Cardiac atrium fibroblast (primary cell): ENCODE measurements at places on chromosomes 4 and X. TPM values are rescaled to one million over a fixed set of nuclear protein-coding genes. Genes with fewer than 3 reads are reported as not detected.

The MAGEA8 gene
- not detected in 2 replicates for total RNA-seq

The BRS3 gene
- not detected in 2 replicates for total RNA-seq

The DCAF4L1 gene
- total RNA-seq: under 0.01 TPM in 1 of 2 replicates, not detected in the other

The SPANXN2 gene
- not detected in 2 replicates for total RNA-seq

The ZNF182 gene
- 1.5 and 3.2 TPM in 2 replicates for total RNA-seq

The RNF175 gene
- total RNA-seq: not detected in 2 replicates

The IRS4 gene
- total RNA-seq: not detected in 2 replicates

The CHRDL1 gene
- total RNA-seq: 1.4 and 7.8 TPM in 2 replicates

The ENPEP gene
- total RNA-seq: 0.97 and 3.8 TPM in 2 replicates

The GLRA3 gene
- not detected in 2 replicates for total RNA-seq

The NWD2 gene
- not detected in 2 replicates for total RNA-seq

The DTHD1 gene
- total RNA-seq: not detected in 2 replicates

The CLIC2 gene
- 0.54 and 0.97 TPM in 2 replicates for total RNA-seq

The SLC9B1 gene
- 0.72 and 1.3 TPM in 2 replicates for total RNA-seq

The RNF212 gene
- 0.81 and 4.2 TPM in 2 replicates for total RNA-seq

The TKTL1 gene
- not detected in 2 replicates for total RNA-seq

The GC gene
- total RNA-seq: not detected in 2 replicates

The ZFYVE28 gene
- total RNA-seq: 4.9 and 9.2 TPM in 2 replicates

The ANOS1 gene
- 9.7 and 15.4 TPM in 2 replicates for total RNA-seq

The FOXP3 gene
- total RNA-seq: not detected in 2 replicates

The ZNF157 gene
- total RNA-seq: not detected in 2 replicates

The ADGRA3 gene
- 7.6 and 15.7 TPM in 2 replicates for total RNA-seq

The SAGE1 gene
- not detected in 2 replicates for total RNA-seq
